ENCODE measurements at places on chromosomes 6 and 20. TPM values are rescaled to one million over a fixed set of nuclear protein-coding genes. Genes with fewer than 3 reads are reported as not detected.

The SEL1L2 gene
- 3.8 TPM for total RNA-seq

The HTR1E gene
- total RNA-seq, result not detected

The EYA2 gene
- 2.0 TPM for total RNA-seq

The DEFB110 gene
- total RNA-seq, result not detected

The PAX1 gene
- total RNA-seq, result not detected

DNA sequence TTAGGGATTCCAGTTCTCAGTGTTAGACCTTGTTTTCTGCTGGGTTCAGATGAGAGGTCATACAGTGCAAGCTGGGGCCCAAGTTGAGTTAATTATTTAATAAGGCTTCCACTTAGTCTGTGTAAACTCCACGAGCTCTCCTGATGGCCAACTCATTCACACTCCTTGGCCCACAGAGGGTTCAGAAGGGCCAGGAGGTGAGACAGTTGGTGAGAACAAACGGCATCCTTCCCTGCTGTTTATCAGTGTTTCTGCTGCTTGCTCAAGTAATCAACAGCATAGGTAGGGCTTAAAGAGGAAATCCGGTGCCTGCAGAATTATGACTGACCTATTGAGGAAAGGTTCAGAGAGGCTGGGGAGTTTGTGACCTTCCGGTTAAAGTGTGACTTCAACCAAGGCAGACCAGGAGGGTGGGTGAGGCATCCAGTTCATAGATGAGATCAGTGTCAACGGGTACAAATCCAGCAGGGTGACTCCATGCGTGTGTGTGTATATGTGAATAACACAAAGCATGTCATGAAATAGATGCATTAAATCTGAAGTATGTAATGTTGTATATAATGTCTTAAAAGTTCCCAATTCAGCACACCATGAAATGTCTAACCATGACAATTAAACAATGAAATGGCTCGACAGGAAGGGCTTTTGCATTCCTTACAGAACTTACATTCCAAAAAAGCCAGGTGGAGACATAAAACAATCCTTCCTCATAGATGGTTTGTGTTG is 37.4 kb upstream of the BCAS1 start:
- DNase-seq, result no peak
- no peak overlapping the region for H3K4me3 ChIP-seq
- no peaks in the 10 kb centered on the region for H3K36me3 ChIP-seq
- H3K27ac ChIP-seq, result no peak overlapping the region
- no peaks in the 10 kb centered on the region for H3K4me1 ChIP-seq
- no peaks in the 10 kb centered on the region for H3K27me3 ChIP-seq

DNA sequence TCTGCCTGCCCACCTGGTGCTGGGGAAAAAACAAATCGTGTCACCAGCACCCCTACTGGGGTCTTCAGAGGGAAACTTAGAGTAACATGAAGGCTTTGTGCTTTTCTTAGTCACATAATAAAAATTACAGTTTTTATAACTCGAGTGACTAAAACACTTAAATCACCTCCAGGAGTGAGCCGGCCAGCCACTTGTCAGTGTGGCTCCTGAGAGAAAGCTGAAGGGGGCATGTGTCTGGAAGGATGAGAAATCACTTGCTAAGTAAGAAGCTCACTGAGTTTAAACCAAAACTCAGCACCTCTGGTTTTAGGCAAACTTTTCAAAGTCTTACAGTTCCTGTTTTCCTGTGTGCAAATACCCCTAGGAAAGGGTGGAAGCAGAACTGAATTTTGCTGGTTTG is 372.2 kb downstream of the CDH26 start:
- no peak overlapping the region for H3K27ac ChIP-seq
- no peak for DNase-seq
- H3K36me3 ChIP-seq, result no peaks in the 10 kb centered on the region
- H3K27me3 ChIP-seq, result no peaks in the 10 kb centered on the region
- H3K4me3 ChIP-seq, result no peak overlapping the region

DNA sequence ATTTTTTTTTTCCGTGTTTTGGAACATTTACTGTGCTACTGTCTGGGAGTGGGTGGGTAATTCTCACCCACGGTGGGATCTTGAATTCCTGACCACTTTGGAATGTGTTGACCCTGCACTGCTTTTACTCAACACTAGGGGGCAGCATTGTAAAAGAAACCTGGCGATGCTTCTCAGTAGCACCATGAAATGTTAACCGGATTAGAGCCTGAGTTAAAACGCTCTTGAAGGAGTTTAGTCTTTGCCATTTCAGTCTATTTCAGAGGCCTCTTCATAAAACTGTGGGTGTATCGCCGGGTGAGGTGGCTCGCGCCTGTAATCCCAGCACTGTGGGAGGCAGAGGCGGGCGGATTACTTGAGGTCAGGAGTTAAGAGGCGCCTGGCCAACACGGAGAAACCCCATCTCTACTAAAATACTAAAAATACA is 114.4 kb upstream of the PRND start:
- H3K27ac ChIP-seq, result peak overlapping the region; percentile 42
- no peaks in the 10 kb centered on the region for H3K27me3 ChIP-seq
- peaks cover 3% of the 10 kb centered on the region for H3K4me1 ChIP-seq
- H3K36me3 ChIP-seq, result no peaks in the 10 kb centered on the region
- H3K4me3 ChIP-seq, result no peak overlapping the region

DNA sequence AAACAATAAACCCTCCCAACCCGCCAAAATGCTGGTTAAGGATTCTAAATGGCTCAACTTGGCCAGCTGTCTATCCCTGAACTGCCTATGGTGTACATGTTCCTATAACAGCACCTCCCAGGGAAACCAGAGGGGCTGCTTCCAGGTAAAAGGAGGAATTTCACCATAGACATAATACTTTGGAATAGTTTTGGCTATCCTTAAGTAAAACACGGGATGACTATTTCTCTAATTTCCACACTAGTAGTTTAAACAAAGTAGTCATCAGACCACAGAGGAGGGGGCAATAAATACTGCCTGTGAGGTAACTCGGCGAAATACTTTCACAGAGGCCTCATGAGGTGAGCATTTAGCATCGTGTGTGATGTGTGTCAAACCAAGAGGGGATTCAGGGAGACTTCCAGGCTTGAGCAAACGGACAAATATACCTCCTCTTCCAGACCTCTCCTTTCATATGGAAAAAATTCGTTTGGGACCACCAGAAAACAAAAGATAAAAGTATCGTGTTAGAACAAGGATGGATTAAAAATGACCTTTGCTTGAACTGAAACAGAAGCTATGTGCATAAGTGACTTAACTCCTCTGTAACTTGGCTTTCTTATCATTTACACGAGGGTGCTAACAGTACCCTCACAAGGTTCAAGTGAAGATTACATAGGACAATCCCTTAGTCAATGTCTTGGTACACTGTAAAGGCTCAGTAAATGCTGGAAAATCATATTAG is 1.0 kb upstream of the XRN2 start:
- H3K36me3 ChIP-seq, result no peaks in the 10 kb centered on the region
- no peaks in the 10 kb centered on the region for H3K27me3 ChIP-seq
- no peak for DNase-seq
- peak overlapping the region; percentile 93 for H3K27ac ChIP-seq

DNA sequence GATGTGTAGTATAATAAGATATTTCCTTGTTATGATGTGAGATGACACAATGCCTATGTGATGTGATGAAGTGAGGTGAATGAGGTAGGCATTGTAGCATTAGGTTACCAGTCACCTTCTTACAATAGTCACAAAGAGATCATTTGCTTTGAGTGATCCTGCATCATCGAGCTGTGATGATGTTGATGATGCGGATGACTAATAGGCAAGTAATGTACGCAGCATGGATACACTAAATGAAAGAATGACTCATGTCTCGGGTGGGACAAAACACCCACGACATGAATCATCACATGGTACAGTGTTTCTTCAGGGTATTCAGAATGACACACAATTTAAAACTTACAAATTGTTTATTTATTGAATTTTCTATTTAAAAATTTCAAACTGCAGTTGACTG is 806.3 kb upstream of the GJE1 start:
- H3K4me1 ChIP-seq, result no peaks in the 10 kb centered on the region
- no peaks in the 10 kb centered on the region for H3K27me3 ChIP-seq
- no peak overlapping the region for H3K4me3 ChIP-seq
- no peak overlapping the region for H3K27ac ChIP-seq
- H3K36me3 ChIP-seq, result no peaks in the 10 kb centered on the region
- DNase-seq, result no peak

- no peaks in the 10 kb centered on the region for H3K27me3 ChIP-seq
- no peak for DNase-seq
- H3K36me3 ChIP-seq, result no peaks in the 10 kb centered on the region
Observed at GRCh38 chr20:46903256-46903655, 8.6 kb downstream of the EYA2 start.

All from uterus (tissue), 4 donors.